Neuronal stem cell (in vitro differentiated cells): ENCODE measurements at places on chromosomes 16 and 17.

DNA sequence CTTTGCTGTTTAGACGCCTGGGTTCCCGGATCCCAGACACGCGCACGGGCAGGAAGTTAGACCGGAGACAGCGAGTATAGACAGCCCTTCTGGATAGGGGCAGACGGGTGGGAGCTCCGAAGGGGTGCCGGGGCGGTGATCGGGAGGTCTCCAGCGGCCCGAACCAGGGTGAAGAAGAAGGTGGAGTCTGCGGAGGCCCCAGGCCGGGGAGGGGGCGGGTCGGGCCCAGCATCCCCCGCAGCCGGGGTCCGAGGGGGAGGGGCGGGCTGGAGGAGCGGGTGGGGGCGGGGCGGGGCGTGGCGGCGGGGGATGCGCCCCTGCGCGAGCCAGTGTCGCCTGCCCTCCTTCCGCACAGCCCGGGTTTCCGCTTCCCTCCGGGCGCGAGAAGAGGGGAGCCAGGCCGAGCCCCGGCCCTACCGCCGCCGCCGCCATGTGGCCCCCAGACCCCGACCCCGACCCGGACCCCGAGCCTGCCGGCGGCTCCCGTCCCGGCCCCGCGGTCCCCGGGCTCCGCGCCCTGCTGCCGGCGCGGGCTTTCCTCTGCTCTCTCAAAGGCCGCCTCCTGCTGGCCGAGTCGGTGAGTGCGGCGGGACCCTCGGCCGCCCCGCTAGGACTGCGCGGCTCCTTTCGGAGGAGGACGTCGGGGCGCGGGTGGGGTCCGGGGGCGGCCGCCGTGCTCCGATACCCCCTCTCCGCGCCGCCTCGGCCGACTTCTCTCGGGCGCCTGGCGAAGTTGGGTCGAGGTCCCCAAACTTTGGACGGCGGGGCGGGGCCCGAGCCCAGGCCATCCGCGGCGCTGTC is at the start of gene CMTM3:
CMTM3 (plus strand) TSS at position 329 of the 801 bp plus-strand sequence; CDS start at position 431, 102 bp downstream.
- peak; percentile 74 for DNase-seq

DNA sequence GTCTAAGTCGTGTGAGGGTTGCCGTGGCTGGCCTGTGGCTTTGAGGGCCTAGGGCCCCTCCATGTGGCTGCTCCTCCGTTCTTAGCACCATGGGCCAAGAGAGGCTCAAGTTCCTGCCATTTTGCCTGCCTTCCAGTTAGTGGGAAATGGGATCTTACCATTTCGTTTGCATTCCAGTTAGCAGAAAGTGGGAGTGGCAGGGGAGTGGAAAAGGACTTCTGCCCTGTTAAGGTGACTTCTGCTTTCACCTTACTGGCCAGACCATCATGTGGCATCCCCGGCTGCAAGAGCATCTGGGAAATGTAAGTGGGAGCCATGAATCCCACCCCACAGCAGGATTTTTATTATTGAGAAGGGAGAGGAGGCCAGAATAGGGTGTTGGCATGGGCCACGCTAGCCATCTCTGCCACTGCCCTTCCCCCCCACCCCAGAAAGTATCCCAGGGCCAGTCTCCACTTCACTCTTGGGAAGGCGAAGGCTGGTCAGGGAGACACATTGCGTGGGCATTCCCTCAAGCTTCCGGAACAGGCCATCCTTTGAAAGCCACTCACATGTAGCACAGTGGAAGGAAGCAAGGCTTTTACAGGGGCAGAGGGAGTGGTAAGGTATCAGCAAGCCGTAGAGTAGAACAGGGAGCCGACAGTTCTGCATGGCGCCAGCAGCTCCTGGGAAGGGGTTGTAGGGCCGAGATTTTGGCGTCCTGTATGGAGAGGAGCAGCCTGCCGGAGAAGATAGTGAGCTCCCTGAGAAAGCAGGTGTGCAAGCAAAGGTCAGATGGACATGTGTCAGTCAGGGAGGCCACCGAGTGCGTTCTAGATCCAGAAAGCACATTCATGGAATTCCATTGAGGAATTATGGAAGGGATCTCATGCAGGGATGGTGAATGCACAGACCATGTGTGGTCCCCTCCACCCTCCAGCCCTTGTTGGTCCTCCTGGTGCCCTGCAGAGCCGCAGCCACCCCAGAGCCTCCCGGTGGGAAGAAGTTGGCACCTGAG is 33.4 kb downstream of the CMIP start:
- no peak for DNase-seq

- DNase-seq, result no peak
These were observed 10.2 kb downstream of the DEXI start for GRCh38 chr16:10931977-10932632.

DNA sequence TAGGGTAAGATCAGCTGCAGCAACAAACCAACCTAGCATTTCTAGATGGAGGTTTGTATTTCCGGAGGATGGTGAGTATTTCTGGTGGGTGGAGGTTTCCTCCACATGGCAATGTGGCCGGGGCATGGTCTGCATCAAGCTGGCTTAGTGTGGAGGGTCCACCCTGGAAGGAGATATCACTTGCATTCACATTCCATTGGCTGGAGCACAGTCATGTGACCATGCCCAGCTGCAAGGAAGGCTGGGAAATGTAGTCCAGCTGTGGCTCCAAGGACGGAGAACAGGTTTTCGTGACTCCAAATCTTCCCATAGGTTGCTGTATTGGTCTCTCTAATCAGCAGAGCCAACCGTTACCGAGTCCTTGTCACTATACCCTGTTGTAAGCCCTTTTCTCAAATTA is 68.7 kb downstream of the RAI1 start:
- peak; percentile 76 for DNase-seq

GRCh38 chr17:73598212-73598611 is 46.0 kb downstream of the SDK2 start:
- DNase-seq, result no peak
